Aorta (tissue), 5 donors: ENCODE measurements at places on chromosomes 6 and 20. TPM values are rescaled to one million over a fixed set of nuclear protein-coding genes. Genes with fewer than 3 reads are reported as not detected.

Gene CALHM6
- 1.8 TPM for total RNA-seq

Gene SAMD5
- 3.8 TPM for total RNA-seq

- no peak for DNase-seq
Observed at GRCh38 chr6:28542440-28543296, 17.0 kb downstream of the GPX5 start.

DNA sequence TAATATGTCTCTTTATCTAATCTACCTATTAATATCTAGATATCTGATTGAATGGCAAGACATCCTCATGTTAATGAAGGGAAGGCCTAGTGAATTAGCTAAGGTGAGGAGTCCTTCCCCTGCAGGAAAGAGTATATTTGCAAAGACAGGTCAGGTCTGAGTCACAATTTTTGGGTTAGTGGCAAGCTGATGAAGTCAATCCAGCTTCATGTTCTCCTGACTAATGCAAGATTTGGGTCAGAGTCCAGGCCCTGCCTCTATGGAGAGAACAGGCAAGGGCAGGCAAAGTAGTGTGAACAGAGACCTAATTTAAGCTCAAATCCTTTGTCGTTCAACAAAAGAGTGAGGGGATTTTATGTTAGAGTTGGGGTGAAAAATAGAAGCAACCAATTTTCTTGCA is 496.7 kb downstream of the BMP2 start:
- no peak for DNase-seq

Gene SSTR4
- total RNA-seq = not detected

DNA sequence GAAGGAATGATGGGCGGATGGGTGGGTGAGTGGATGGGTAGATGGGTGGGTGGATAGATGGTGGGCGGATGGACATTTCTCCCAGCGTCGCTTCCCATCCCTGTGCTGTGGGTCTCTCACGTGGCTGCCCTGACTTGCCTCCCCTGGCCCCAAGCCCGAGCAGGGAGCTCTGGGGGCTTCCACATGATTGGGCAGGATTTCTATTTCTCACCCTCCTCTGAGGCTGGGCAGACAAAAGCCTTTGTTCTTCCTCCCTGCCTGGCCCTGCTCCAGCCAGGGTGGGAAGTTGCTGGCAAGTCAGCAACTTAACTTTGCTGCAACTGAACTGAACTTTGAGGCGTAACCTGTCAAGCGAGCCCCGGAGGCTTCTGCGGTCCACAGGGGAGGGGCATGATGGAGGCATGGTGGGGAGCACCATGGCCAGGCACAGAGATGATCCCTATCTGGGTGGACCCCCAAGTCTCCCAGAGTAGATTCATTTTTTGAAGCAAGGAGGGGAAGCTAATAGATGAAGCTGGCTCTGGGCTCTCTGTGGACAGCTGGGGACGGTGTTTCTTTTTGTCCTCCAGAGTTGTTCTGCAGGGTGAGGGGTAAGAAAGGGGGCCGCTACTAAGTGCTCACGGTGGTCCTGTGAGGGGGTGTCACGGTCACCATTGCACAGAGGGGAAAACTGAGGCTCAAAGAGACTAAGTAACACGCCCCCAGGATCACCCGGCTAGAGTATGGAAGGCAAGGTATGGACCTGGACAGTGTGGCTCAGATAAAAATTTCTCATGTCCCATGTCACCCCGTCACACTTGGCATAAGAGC is 140.1 kb downstream of the CEBPB start:
- DNase-seq = peak; percentile 57

Gene TRIM31
- not detected for total RNA-seq

- no peak for DNase-seq
Observed at GRCh38 chr6:14059791-14060436, 57.7 kb upstream of the CD83 start.
